ENCODE measurements at places on chromosomes 4 and X.

GRCh38 chr4:54099748-54100574 is at the start of gene GSX2:
TSS of gene GSX2 (plus strand) at chr4:54100163. CDS start at chr4:54100345, 182 bp downstream.
- DNase-seq: no peak

DNA sequence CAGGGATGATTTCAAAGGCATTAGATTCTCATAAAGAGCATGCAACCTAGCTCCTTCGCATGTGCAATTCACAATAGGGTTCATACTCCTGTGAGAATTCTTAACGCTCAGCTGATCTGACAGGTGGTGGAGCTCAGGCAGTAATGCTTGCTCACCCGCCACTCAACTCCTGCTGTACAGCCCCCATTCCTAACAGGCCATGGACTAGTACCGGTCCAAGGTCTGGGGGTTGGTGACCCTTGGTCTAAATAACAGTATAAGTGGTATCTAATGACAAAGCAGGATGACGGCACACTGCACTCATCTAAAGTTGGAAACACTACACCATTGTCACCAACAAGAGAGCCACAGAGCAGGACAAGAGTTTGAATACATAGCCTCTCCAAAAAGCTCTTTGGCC is 28.5 kb downstream of the ADGRA3 start:
- no peak for DNase-seq

- no peak for DNase-seq
Measured at GRCh38 chr4:189305500-189305899, 635.2 kb upstream of the FRG1 start.

DNA sequence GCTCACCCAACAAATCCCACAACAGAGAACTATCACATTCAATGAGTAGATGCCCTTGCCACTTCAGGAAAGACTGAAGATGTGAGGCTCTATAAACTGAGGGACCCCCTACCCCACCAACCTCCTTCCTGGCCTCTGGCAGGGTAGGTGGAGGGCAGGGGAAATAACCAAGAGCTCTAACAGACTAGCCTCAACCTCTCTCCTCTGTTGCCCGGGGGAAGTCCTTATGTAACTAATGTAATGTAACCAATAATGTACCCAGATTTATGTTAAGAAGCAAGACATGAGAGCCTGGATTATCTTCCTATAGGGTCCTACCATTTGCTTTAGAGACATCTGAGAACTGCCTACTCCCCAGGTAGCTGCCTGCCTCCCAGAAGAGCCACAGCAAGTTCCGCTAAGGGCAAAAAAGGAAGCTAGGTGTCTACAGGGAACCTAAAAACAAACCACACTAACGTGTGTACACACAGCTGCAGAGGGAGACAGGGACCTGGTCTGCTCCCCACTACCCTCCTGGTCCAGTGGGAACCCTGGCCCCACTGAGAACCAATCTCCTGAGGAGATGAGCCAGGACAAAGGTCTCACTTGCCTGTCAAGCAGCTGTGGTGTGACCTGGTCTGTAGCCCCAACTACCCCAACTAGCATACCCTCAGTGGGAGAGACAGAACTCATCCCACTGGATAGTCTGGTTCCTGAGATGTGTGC is 17.7 kb downstream of the OTUD5 start:
- DNase-seq: no peak

- DNase-seq: no peak
Measured at GRCh38 chr4:68476191-68476590, 28.9 kb downstream of the TMPRSS11E start.

- no peak for DNase-seq
Measured at GRCh38 chr4:170234800-170235199, 145.0 kb upstream of the AADAT start.

DNA sequence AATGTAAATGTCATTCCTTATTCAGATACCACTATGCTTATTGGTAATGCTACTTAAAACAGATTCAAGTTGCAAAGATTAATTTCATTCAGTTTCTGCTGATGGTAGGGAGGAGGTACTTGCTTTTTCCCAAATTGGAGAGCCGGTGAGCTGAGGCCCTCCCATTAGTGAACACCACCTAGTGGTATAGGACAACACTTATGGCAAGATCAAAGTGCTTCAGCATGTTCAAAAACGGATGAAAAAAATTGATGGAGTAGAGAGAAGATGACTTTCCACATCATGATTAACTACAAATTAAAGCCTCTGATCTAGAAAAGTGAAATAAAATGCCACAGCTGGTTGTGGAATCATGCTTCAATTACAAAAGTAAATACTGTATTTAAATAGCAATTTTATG is 112.9 kb downstream of the MBNL3 start:
- no peak for DNase-seq

DNA sequence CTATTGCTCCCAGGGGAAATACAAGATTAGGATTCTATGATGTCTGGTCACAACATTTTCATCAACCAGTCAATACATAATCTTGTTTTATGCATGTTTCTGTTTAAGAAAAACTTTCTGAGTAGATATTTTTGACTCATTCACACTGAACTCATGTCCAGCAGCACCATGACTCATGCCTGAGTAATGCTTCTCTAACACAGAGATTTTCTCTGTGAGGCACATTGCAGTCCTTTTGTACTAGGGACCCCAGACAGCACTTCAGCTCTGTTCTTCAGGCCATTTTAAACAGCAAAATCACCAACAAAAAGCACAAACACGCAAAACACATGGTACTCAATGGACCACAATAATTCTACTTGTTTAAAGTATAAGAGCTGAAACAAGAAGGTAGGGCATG is 83.6 kb downstream of the MXRA5 start:
- DNase-seq: no peak

DNA sequence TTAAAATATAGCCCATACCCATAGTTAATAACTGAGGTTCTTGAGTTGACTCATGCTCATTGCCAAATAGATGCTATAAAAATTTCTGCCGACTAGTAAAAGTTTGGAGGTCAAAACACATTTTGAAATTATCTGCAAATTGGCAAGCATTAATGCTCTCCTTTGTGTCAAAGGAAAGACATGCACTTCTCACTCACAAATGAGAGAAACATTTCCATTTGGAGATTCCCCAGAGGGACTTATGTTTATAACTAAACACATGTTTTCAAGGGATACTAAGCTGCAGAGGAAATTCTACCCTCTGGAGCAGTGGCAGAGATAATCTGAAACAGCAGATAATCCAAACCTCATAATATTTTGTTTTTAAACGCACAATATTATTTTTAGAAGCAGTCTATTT is 45.7 kb upstream of the CCDC160 start:
- DNase-seq: no peak

- no peak for DNase-seq
Measured at GRCh38 chrX:32868524-32868895, 342.8 kb downstream of the DMD start.

- no peak for DNase-seq
Measured at GRCh38 chr4:161132715-161133425, 1030.9 kb downstream of the FSTL5 start.

DNA sequence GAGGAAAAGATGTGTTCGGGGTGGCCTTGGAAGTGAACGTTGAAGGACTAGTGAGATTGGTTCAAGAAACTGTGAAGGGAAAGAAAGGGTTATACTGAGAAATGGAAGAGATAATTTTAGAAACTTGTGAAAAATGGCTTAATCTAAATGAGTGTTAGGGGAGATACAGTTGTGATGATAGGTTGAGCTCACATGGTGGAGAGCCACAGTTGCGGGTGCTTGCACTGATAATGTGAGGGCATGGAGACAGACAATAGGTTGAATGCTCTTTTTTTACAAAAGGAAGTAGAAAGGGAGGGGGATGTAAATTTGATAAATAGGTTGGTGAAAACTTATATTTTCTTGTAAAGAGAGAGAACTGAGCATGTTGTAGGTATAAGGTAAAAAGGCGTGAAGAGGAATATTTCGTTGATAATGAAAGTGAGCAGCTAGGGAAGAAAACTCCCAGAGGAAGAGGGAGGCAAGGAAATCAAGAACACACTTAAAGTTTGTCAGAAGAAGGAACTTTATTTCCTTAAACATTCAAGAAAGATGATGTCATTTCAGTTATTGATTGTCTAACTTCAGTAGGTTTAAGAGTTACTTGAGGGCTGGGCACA is 8.2 kb downstream of the AREG start:
- DNase-seq: no peak

GRCh38 chr4:125316791-125317524 is 2.2 kb downstream of the FAT4 start:
- no peak for DNase-seq

DNA sequence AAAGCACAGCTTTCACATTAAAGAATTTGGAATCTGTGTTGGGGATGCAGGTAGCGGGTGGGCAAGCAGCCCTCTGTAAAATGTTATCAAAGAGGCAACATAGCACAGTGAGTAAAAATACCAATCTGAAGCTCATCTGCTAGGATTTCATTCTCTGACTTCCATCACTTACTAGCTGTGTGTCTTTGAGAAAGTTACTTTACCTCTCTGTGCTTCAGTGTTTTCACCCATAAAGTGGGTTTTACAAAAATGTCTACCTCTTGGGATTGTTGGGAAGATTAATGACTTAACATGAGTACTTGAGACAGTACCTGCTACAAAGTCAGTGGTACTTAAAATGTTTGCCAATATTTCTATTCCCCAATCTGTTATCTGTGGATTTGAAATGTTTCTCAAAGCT is 7.9 kb upstream of the DCUN1D4 start:
- DNase-seq: no peak

DNA sequence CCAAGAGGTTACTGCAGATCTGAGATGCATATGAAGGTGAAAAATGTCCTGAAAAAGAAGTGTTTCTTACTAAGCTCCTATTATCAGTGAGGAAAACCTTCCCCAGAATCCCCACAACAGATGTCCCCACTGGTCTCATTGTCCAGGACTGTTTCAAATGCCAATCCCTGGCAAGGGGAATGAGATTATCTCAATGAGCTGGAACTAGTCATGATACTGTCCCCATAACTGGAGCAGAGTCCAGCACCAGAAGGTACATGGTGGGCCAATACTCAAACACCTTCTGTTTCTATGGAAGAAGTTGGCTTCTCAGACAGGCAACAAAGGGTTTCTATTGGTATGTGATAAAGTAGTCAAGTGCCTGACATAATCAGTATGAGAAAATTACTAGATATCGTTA is 221.1 kb upstream of the TLL1 start:
- DNase-seq: no peak

DNA sequence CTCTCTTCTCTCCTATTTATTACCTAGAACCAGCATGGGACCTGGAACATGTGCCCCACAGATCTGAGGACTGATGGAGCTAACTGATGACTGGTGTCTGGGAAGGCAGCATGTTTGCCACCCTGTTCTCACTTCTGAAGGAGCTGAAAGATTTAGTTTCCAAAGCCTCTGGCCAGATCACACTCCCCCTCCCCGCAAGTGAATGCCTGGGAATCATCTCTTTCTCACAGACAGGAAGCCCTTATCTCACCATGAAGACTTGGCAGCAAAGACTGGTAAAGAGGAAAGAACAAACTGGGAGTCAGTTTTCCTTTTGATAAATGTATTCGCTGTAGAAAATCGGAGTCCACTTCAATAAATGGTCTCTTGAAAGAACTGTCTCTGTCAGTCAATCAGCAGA is 21.0 kb upstream of the PCYT1B start:
- DNase-seq: no peak

Data from T-cell (primary cell).